ENCODE measurements at places on chromosomes 2 and 18.

DNA sequence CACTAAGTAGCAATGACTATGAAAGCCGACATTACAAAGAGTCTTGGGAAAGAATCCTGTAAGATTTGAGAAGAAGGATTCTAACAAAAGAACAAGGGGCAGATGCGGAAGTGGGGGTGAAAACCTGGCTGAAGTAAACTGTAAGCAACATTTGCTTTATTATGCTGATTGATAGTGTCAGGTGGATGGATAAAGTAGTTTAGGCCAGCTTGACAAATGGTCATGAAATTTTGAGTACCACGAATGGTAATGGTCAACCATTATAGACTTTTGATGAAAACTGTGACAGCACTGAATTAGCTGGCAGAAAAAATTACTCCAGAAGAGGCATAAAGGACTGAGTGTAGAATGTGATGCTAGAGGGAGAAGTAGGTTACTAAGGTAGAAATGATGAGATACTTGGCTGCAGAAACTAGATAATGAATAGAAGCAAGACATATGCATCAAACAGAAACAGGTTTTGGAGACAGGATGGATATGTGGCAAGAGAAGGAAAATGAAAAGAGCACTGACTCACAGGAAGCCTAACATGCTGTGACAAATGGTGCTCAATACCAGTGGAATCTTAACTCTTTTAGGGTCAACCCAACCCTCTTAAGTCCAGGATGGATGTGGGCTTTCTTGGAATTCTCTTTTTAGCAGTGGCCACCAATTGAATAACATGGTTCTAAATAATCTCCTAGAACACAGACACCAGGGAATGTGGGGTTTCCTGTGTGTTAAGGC lies 6.8 kb downstream of the THUMPD2 start:
- no peak for DNase-seq

DNA sequence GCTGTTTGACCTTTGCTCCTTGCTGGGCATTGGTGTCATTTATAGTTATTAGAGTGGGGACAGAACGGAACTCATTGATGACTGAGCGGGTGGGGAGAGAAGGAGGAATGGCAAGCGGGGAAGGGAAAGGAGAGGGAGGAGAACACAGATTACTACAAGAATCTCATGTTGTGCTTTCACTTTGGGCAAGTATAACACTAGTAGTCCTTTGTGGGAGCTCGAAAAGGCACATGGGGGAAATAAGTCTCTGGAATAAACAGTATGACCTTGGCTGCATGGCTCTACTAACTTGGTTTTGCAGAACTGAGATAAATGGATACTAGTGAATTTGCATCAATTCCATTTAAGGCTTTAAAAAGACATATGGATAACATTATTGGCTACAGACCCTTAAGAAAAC lies 161.7 kb upstream of the NABP1 start:
- no peak for DNase-seq

DNA sequence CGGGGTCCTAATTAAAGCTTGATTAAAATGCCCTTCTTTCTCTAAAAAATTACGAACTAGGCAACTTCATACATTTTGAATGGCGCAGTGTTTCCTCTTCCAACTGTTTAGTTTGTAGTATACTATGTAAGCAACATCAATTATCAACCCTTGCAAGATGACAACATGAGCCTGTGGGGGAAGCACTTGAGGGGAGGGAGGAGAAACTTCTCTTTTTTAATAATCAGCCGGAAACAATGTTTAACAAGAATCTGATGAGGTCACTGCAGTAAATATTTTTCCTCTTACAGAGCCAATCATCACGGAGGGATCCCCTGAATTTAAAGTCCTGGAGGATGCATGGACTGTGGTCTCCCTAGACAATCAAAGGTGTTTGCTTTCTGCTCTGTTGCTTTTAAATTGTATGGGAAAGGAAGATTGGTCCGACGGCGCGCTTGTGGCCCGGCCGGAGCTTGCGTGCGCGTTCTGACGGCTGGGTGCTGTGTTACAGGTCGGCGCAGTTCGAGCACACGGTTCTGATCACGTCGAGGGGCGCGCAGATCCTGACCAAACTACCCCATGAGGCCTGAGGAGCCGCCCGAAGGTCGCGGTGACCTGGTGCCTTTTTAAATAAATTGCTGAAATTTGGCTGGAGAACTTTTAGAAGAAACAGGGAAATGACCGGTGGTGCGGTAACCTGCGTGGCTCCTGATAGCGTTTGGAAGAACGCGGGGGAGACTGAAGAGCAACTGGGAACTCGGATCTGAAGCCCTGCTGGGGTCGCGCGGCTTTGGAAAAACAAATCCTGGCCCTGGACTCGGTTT lies 5.3 kb upstream of the DLX1 start:
- DNase-seq, result no peak

DNA sequence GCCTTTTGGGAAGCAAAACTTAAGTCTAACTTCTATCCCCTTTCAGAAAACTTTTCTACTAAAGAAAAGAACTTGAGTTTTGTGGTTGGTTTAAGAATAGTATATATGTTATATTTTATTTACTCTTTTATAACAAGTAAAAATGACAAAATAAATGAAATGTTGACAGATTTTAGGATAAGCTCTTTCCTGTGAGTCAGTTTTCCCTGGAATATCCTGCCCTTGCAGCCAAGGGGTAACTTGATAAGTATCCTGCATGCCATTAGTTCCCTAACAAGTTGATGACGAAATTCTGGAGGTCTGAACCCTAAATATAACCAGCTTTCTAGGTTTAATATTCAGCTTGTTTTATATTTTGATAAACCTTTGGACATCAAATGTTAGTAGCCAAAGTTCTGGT lies 7.3 kb upstream of the HTR2B start:
- DNase-seq, result no peak

DNA sequence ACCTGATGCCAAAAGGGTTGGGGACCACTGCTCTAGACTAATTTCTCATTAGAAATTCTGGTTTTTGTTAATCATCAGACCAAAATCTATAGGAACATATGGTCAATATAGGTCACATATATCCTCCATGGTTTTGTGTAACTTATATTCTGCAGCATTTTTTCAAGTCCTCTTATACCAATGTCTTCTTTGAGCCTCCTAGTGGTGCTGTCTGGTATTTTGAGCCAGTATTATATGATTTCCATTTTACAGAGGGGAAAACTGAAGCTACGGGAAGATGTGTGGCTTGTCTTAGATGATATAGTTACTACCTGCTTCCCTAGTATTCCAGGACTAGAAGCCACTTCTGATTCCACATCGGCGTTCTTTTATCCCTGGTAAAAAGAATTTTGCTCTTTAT lies 13.8 kb downstream of the MAPK4 start:
- no peak for DNase-seq

DNA sequence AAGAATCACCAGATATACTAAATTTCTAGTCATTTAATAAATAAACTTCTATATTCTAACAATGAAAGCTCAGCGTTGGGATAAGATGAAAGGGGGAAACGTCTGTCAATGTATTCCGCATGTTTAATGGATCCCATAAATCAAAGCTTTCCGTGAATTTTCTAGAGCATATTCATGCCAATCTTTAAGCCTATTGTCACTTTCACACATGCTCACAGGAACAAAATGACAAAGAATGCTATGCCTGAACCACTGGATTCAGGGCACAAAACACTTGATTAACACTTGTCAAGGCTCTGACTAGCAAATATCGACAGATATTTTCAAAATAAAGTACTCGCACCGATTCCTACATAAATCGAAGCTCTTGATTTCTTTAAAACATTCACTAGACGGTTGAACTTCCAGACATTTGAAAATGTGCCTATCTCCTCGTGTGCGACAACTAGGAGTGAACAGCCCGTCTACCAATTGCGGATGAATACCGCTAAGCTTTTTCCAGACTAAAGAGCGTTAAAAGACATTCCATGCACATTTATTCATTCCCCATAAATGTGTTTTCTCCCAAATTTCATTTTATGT lies 1.8 kb downstream of the TLK1 start:
- no peak for DNase-seq

- DNase-seq, result no peak
Observed at GRCh38 chr18:5430131-5430530, 113.7 kb downstream of the EPB41L3 start.

DNA sequence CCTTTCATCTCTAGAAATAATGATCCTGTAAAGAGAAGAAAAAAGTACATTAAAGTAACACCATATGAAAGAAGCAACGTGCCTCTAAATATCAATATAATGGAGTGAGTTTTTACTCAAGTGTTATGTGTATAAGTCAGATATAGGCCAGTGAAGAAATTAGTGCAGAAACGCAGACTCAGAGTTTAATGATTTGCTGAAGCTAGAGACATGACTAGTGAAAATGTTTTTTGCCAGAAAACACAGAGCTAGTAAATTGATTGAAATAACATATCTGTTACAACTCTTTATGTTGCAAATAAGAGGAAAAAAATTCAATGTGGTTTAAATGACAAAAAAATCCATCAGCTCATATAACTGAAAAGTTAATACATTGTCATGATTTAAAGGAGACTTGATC lies 217.2 kb upstream of the NXPH2 start:
- DNase-seq, result no peak

DNA sequence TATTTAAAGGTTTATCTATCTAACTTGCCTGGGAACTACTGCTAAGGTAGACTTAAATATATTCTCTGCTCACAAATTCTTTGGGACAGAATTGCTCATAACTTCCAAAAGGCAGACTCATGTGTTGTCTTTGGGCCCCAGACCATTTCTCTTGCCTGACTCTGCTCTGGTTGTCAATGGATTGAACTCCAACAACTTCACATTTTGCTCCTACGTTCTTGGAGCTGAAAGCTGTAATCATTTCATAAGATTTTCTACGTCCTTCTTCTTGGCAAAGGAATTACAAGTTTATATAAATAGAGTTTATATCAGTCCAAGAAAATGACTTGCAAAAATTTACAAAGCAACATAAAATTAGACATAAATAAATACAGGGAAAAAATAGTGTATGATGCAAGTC lies 32.9 kb upstream of the PPM1B start:
- no peak for DNase-seq

DNA sequence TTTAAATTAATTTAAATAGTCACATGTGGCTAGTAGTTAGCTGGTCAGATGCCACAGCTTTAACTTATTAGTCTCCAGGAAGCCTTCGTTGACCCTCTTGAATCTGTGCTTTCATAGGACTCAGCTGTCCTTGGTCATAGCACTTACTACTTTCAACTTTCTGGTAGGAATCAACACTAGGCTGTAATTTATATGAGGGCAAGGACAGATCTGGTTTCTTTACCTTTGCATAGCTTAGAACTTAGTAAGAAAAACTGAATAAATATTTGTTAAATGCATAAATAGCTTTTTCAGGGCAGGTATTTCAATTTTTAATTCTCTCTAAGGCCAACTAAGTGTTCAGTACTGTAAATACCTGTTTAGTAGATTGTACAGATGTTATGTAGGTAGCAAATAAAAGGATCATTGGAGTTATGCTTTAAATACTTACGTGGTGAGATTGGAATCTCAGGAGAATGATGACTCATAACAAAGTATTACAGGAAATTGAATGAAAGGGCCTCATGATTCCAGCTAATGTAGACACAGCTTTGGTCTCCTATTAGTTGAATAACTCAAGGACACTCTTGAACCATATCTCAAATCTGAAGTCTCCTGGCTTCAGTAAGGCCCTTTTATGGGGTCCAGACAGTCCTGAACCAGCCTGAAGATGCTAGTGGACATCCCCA lies 2.6 kb downstream of the CLIP4 start:
- no peak for DNase-seq

GRCh38 chr2:25977768-25978167 lies 4.5 kb downstream of the KIF3C start:
- DNase-seq, result no peak

DNA sequence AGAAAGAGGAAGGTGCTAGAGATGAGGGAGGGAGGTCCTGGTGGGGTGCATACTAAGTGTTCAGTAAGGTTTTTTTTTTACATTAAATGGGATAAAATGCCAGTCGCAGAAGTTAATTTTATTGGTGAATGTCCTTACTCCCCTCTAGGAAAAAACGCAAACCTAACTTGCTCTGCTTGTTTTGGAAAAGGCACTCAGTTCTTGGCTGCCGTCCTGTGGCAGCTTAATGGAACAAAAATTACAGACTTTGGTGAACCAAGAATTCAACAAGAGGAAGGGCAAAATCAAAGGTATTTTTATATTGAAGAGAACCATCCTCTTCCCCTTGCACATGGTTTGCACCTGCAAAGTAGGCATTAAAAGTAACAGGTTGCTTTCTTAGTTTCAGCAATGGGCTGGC lies 12.7 kb upstream of the IL18R1 start:
- no peak for DNase-seq

GRCh38 chr2:199596549-199596948 lies 138.8 kb upstream of the SATB2 start:
- DNase-seq, result no peak

- DNase-seq, result no peak
Observed at GRCh38 chr2:74671479-74671878, 17.4 kb downstream of the SEMA4F start.

GRCh38 chr2:110869472-110870446 lies 137.4 kb downstream of the ACOXL start:
- DNase-seq, result no peak

GRCh38 chr2:219199470-219200211 lies 6.9 kb upstream of the ZFAND2B start:
- no peak for DNase-seq

DNA sequence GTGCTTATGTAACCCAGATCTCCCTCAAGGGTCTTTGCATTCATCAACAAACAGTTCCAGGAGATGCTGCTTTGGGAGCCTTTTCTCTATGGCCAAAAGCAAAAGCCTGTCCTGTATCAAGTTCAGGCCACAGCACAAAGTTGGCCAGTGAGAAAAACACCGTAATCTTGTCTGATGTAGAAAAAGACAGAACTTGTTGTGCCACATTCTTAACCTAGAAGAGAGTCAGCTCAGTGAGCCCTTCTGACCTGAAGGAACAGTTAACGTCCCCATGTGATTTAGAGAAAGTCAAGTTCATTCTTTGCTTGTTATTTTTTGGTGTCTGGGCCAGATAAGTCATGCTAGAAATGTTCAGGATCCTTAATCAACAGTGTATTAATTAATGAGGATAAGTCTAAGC lies 7.8 kb upstream of the CNDP1 start:
- DNase-seq, result no peak

DNA sequence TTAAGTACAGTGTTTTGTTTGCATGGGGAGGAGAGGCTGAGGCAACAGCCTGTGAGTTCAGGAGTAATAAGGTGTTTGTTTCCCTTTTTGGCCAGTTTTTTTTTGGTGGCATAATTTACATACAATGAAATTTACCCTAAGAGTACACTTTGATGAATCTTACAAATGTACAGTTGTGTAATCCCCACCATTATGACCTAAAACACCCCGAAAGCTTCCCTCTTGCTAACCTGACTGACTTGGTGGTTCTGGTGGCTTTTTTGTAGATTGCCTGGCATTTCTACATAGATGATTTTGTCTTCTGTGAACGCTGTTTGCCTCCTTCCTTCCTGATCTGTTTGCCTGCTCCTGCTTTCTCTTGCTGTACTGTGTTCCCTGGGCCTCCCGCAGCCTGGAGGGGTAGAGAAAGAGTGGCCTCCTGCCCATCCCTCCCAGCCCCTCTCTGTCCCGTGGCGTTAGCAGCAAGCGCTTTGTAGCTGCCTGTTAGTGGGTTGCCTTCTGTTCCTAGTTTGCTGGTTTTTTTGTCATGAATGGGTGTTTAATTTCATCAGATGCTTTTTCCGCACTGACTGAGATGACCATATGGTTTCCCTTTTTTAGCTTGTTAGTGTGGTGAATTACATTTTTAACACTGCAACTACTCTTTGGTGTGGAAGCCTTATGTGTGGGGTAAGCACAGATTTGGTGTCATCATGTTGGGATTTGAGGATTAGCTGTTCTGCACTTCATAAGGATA lies 32.1 kb downstream of the ASAP2 start:
- no peak for DNase-seq

Measured in stimulated activated CD4-positive, alpha-beta T cell treated with anti-CD3 and anti-CD28 coated beads, Interleukin-12 subunit alpha, Interleukin-12 subunit beta, amount 100 ng/mL, for 4 hours (primary cell).